ENCODE measurements at places on chromosomes 7 and 10. TPM values are rescaled to one million over a fixed set of nuclear protein-coding genes. Genes with fewer than 3 reads are reported as not detected.
A peak's percentile ranks its signal among the peaks of the same experiment; 100 is the strongest.

The TWIST1 gene
- 5.6 TPM for total RNA-seq

GRCh38 chr7:100119970-100120732, 717 bp downstream of the CNPY4 start:
- ATAC-seq, result peak; percentile 73

- ATAC-seq, result no peak
Measured at GRCh38 chr7:36966039-36966438, 241.7 kb upstream of the AOAH start.

GRCh38 chr7:68706291-68706690, 892.0 kb upstream of the AUTS2 start:
- ATAC-seq, result no peak
